ENCODE measurements at places on chromosomes 12 and 14.

DNA sequence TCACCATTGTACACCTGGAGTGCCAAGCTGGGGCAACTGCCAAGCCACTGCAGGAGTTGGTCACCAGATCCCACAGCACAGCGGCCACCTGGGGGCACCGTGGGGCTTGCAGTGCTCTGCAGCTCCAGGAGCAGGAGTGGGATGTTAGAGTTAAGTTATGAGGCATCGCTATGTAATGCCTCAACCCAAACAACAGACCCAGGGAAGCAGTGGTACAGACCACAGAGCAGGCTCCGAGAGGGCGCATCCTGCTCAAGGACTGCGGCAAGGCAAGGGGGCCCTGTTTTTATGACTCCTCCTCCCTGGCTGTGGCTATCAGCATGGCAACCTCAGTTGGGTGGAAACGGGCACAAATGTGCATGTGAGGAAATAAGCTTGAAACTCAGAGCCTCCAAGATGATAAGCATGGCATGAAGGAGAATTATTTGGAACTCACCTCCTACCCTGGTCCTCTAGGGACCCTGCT lies 63.1 kb downstream of the ARL6IP4 start:
- no peak for DNase-seq

- no peak for DNase-seq
Observed at GRCh38 chr12:64395739-64396138, 5.2 kb upstream of the C12orf56 start.

DNA sequence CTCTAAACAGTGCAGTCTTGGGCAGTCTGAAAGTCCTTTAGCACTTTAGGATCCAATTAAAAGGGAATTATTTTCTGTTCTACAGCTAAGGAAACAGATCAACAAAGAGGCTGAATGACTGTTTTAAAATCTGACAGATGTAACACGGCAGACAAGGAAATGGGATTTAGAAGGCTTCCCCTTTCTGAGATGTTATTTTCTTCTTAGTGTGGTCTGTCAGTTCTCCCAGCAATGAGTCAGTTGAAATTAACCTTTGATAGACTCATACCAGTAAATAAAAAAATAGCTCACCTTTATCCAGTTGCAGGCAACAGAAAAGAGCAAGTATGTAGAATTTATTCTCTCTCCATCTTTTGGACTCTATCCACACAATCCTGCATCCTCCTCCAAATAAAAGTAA lies 98.1 kb downstream of the NEDD1 start:
- DNase-seq: no peak

DNA sequence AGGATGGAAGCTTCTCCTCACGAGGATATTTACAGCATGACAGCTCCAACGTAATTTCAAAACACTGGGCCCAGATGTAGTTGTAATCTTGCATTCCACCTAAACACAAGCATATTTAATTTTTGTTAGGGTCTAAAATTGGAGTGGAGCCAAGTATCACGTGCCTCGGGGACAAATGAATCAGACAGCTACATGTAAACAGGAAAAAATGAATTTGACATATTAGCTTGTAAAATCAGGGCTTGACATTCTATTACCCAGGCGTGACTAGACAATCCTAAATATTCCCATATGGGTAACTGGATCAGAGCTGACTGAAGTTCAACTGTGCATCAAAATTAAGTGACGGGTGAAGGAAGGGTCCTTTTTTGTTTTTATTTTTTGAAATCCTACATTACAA lies 59.0 kb downstream of the MDM2 start:
- no peak for DNase-seq

GRCh38 chr12:69008520-69008919 lies 75.5 kb upstream of the CPM start:
- no peak for DNase-seq

GRCh38 chr12:125050868-125051267 lies 14.4 kb upstream of the AACS start:
- no peak for DNase-seq

- no peak for DNase-seq
Observed at GRCh38 chr12:118368821-118369220, 3.9 kb downstream of the TAOK3 start.

All from thymus (tissue), 14 donors.